ENCODE measurements at places on chromosomes 12 and 14. TPM values are rescaled to one million over a fixed set of nuclear protein-coding genes. Genes with fewer than 3 reads are reported as not detected.

GRCh38 chr12:112161711-112162110, 36.4 kb downstream of the TRAFD1 start:
- no peak for DNase-seq

SMOC1 gene
- total RNA-seq: not detected

- DNase-seq: no peak
These were observed 417.6 kb downstream of the NOVA1 start for GRCh38 chr14:26180221-26180620.

DNA sequence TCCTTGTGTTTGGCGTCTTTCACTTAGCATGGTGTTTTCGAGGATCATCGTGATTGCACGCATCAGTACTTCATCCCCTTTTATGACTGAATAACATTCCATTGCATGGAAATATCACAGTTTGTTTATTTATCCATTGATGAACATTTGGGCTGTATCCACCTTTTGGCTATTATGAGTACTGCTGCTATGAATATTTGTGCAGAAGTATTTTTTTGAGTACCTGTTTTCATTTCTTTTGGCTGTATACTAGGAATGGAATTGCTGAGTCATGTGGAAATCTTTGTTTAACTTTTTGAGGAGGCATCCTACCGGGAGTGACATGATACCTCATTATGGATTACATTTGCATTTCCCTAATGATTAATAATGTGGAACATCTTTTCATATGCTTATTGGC, 66.4 kb downstream of the WNK1 start:
- DNase-seq: no peak

TAS2R43 gene
- not detected for total RNA-seq

All from HFFc6 (cell line).